ENCODE measurements at places on chromosomes 16 and 17.

- DNase-seq, result no peak
These were observed 140.5 kb downstream of the SSH2 start for GRCh38 chr17:29789196-29790170.

- no peak for DNase-seq
These were observed 4.3 kb downstream of the TSR3 start for GRCh38 chr16:1347286-1347855.

DNA sequence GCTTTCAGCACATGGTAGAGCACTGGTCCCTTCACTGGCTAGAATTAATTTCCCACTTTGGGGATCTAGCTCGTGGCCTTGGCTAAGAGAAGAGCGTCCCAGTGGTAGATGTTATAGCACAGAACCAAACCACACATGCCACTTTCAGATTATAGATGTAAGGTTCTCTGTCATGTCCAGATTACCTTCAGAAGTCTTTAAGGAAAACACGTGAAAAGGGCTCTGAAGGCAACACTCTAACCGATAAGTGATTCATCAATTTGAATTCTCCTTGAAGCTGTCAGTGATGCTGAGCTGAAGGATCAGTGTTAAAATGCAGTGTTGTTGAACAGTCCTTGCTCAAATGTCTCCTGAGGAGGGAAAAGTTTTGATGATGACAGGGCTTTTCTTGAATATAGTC is 43.5 kb upstream of the VPS4A start:
- peak; percentile 31 for DNase-seq

- no peak for DNase-seq
These were observed 53.9 kb upstream of the ACSF3 start for GRCh38 chr16:89039756-89040155.

- no peak for DNase-seq
These were observed 102.8 kb upstream of the AXIN2 start for GRCh38 chr17:65664266-65664665.

DNA sequence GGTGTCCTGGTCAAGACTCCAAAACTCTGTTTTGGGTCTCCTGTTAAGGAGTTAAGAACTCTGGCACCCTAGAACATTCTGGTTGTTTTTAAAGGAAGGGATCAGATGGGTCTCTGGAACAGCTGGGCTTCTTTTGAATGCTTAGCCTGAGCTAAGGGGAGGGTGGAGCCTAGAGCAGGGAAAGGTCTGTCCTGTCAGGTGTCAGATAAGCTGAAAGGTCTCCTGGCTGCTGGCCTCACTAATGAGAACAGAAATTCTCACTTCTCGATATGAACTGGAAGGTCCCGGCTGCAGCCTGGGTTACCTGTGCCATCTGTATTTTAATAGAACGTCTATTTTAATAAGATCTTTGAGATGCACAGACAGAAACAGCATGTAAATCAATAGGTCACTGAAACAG is 69.0 kb downstream of the RAP1GAP2 start:
- no peak for DNase-seq

- no peak for DNase-seq
These were observed 38.3 kb downstream of the CDK5R1 start for GRCh38 chr17:32525122-32525521.

GRCh38 chr17:37025847-37026530 is 77.2 kb downstream of the AATF start:
- DNase-seq, result no peak

DNA sequence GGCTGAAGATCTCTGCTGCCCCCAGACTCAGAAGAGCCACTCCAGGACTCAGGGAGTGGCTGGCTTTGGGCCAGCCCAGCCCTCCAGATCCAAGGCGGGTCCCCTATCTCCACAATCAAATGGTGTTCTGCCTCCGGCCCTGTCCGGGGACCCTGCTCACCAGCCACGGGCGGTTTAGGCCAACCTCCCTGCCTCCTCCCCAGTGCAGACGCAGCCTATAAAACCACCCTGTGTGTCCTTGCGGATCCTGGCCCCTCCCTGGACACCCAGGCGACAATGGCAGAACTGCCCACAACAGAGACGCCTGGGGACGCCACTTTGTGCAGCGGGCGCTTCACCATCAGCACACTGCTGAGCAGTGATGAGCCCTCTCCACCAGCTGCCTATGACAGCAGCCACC is at the start of gene SLC12A3:
Gene SLC12A3 (plus strand): TSS at position 248 of the 400 bp plus-strand sequence. CDS start 29 bp downstream, at position 277.
- DNase-seq, result no peak

GRCh38 chr17:80035687-80035936 is at the start of gene TBC1D16:
Gene TBC1D16, minus strand, starts transcription at chr17:80035872. Its CDS starts 22,325 bp downstream, at chr17:80013547.
- DNase-seq, result no peak

DNA sequence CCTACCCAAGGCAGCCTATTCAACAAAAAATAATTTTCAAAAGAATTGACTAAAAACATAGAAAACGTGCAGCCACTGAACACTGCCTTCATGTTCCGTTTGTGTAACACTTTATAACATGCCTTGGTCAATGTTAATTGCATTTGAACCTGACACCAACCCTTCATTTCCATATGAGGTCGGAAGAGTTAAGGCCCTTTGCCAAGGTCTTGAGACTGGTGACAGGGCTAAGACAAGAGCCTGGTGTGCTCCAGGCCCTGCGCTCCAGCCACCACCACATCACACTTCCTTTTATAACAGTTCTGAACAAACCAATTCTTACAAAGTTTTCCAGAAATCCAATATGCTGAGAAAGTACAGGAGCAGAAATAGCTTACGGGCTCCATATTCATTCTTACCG is 4.2 kb downstream of the BBS2 start:
- no peak for DNase-seq

- DNase-seq, result no peak
These were observed 25.8 kb downstream of the LLGL2 start for GRCh38 chr17:75551266-75551665.

GRCh38 chr17:62680541-62681052 is 53.1 kb downstream of the MRC2 start:
- DNase-seq, result no peak

DNA sequence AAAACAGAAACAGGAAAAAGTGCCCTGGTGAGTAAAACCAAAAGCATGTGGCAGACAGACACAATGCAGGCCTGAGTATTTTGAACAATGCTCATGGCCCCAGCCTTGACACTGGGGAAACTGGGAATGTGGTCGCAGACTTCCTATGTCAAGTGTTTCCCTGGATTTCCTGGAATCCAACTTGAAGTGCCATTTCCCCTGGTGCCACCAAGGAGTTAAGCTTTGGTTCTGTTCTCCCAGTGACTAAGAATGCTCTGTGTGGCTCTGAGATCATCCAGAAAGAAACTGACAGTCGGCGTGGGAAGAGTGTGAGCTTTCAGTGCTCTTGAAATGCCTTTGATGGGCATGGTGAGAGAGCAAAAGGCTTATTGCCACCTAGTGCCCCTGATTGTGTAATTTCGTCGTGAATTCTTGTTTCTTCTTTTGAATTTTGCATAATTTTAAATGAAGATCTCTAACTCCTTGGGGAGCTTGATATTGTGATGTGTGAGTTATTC is 96.0 kb downstream of the YPEL2 start:
- DNase-seq, result no peak

DNA sequence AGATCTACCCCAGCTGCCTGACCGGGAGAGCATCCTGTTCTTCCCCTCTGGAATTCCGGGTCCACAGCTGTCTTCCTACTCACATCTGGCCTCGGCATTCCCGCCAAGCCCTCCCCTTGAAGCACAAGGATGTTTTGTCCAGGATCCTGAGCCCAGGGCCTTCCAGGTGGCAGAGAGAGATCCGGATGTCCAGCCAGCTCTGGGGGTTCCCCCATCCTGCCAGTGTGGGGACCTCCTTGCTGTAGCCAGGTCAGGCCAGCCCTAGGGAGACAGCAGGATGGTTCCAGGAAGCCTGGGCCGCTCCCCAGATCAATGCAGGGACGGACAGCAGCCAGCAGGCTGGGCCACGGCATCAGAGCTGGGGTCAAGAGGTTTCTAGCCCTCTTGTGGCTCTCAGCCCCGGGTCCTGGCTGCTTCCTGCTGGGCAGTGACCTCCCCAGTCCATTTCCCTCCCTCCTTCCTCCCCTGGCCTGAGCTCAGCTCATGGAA is 55.3 kb downstream of the SOCS3 start:
- no peak for DNase-seq

GRCh38 chr17:10149573-10150399 is 48.6 kb downstream of the GAS7 start:
- DNase-seq, result peak; percentile 57

DNA sequence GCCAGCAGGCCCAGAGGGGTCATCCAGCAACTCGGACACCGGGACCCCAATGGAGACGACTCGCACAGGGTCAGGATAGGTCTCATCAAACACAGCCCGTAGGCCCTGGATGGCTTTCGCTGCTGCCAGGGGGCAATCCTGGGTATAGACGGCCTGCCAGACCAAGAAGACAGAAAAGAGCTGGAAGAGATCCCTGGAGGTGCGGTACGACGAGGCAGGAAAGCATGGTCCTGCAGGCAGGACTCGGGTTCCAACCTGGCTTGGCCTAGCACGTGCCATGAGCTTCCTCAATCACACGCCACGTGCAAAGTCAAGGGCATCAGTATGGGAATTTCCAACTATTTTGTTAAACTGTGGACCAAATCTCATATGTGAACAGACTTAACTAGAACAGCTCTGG is 6.3 kb upstream of the EXOSC6 start:
- DNase-seq, result no peak

- no peak for DNase-seq
These were observed 135.5 kb upstream of the CRHR1 start for GRCh38 chr17:45648642-45649041.

- DNase-seq, result no peak
These were observed 19.0 kb downstream of the EMP2 start for GRCh38 chr16:10561425-10561824.

DNA sequence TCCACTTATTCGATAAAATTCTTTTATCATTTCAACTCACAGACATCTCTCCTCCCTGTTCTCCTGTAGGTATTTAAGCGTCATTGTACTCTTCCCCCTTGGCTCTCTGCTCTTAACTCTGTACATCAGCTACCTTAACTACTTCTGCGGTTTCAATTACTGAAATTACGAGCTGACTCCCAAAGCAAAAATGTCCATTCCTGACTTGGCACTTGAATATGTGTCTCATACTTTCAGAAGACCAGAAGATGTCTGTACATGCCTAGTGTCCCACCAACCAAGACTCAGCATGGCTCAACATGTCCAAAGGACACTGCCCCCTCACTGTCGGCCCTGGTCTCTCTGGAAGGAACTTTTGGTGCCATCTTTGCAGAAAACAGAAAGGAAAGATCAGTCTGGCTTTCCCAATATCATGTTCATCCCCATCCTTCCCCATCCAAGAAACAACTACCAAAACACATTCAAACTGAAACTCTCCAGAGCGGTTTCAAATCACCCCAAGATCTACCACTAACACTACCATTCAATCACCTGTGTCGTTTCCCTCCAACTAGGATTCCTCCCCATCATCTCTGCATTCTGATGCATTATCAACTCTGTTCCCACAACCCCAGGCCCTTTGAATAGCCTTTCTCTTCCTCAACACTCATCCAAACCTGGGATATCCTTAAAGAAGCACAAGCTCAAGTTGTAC is 74.9 kb downstream of the ZFHX3 start:
- DNase-seq, result no peak

DNA sequence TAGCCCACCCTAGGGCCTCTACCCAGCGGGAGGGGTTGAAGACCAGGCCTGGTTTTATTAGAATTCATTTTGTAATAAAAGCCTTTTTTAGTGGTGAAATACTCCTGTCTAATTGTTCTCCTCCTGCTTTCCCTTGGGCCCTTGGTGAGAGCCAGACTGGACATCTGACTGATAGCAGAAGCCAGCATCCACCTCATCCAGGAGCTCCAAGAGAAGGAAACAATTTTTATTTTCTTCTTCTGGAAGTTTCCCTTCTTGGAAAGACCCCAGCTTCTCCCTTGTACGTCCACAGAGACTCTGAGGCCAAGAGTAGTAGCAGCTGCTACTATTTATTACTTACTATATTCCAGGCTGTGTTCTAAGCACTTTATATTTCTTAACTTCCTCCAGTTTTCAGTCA is 4.0 kb upstream of the PHKG2 start:
- no peak for DNase-seq

GRCh38 chr16:47056688-47057629 is 83.5 kb upstream of the DNAJA2 start:
- no peak for DNase-seq

DNA sequence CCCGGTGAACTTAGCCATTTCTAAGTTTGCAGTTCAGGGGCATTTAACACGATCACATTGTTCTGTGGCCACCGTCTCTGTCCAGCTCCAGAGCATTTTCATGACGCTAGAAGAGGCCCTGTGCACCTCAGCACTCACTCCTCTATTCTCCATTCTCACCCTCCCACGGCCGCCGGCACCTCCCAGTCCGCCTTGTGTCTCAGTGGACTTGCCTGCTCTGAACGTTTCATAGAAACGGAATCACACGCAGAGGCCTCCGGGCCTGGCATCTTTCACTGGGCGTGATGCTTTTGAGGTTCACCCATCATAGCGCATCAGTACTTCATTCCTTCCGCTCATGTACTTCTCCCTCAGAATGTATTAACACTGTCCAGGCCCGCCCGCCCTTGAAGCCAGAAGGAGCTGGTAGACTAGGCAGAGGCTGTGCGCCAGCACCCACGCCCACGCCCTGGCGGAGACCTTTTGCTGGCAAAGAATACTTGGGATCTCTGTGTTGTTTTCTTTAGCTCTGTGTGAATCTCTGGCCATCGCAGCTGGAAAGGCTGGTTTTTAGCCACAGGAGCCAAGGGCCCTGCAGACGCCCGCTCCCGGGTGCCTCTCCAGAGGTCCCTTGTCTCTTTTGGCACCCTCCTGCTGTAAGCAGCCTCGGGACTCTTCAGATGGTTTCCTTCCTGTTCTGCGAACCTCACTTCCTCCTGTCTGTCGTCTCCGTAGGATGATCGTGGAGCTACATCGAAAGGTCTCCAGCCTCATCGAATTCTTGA is 23.4 kb upstream of the JPT2 start:
- no peak for DNase-seq

GRCh38 chr16:20865420-20866131 is 34.6 kb downstream of the DCUN1D3 start:
- peak; percentile 78 for DNase-seq

GRCh38 chr17:80872501-80873306 is 118.9 kb upstream of the CHMP6 start:
- DNase-seq, result no peak

DNA sequence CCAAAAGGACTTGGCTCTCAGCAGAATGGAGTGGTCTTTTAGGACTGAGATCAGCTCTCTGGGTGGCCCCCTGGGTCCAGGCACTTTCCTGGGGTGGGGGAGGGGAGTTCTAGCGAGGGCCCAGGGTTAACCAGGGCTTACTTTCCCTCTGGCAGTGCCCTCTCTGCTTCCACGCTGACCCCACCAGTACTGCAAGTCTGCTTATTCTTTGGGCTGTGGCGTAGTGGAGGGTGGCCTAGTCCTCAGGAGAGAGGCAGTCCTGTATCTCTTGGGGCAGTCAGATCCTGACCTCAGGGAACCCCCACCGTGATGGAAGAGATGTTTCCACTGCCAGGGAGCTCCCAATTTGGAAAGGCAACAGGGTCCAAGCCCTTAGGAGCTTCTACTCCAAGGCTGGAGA is 79.4 kb downstream of the CCDC182 start:
- no peak for DNase-seq

GRCh38 chr17:3647769-3648555 is 11.4 kb downstream of the CTNS start:
- DNase-seq, result peak; percentile 66

DNA sequence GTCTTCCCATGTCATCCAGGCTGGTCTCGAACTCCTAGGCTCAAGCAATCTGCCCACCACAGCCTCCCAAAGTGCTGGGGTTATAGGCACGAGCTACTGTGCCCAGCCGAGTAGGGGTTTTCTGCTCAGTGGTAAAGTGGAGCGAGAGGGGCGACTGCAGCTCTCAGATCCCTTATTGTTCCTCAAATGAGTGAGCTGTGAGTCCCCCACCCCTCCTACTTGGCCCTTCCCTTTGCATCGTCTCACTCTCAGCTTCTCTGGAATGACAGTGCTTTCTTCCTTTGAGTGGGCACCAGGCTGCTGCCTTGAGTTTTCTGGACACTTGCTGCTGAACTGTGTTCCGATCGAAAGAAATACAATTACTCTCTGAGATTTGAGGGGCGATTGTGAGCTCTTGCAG is 63.5 kb downstream of the MSI2 start:
- DNase-seq, result no peak
